ENCODE measurements at places on chromosomes 6 and 20.

DNA sequence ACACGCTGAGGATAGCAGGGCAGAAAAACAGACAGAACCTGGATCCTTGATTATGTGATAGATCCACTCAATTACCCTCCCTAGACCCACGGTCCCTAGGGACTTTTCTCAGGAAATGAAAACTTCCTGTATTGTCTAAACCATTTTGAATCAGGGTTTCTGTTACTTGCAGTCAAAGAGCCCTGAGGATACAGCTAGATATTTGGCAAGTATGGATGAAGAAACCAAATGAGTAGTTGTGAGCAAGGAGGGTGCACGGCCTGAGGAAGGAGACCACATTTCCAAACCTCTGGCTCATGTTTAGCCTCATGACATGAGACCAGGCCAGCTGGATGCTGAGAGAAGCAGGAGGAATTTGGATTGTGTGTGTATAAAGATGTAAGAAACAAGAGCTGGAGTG lies 91.6 kb downstream of the MRPL14 start:
- no peak for DNase-seq

DNA sequence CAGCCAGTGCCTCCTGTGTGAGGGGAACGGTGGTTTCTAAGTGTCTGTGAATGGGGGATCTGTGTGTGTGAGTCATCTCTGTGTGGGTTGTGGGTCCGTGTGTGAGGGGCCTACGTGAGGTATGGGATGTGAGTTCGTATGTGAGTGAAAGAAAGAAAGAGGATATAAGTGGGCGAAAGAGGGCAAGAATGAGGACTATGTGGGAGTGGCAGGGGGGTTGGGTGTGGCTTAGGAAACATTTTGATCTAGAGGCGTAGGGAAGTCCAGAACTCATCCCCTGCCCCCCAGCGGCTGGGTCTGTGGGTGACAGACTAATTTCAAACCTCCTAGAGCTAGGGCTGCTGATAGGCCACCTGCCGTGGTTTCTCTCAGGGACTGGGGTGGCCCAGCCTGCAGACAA lies 35.5 kb downstream of the DHX35 start:
- no peak for DNase-seq

DNA sequence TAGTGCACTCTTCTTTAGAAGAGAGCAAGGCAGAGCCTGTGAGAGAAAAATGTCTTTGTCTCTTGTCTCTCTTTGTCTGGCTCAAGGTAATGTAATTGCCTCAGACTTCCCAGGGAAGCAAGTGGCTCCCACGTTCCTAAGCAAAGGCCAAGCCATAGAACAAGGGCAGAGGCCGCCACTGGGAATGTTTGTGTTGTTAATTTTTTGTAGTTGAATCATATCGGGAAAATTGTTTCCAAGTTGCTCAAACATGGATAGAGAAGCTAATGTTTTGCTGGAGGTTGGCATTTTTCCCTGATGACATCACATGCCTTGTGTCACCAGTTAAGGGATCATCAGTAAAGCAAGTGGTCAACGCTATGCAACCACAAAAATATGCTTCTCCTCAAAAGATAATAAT lies 211.5 kb upstream of the FOXA2 start:
- peak; percentile 85 for DNase-seq

DNA sequence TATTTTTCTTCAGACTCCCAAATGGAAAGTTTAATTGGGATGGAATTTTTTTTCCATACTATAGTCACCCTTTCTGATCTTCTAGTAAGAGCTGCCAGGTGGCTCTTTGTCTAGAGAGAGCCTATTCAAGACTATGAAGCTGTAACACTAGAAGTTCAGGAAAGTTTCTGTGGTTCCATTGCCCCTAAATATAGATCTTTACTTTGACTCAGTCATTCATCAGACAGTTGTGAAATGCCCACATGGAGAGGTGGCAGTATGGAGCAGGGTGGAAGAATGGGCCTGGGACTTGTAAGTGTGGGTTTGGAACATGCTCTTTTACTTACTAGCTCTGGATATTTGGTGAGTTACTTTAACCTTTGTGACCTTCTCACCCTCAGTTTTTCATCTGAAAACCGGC lies 87.8 kb downstream of the CTNNBL1 start:
- no peak for DNase-seq

DNA sequence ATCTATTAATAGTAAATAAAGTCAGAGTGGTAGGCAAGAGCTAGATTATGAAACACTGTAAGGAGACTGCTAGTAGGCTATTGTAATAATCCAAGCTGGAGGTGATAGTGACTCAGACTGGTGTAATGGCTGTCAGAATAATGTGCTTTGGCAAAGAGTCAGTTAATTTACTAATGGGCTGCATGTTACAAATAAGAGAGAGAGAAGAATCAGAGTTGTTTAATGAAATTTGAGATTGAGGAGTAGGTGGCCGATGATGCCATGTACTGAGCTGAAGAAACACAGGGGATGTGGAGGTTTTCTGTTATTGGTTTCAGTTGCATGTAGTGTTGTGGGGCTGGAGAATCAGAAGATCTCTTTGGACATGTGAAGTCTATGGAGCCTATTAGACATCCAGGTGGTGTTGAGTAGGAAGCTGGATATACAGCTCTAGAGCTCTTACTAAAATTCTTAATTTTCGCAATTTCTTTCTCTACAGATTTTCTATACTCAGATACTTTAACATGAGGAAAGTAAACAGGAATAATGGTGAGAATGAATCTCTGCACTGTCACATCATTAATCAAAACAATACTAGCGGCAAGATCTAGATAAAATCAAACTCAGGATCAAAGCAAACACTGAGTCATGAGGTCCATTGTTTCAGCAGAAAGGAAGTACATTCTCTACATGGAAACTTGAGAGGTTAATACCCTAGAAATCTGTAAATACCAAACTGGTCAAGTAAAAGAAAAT lies 167.7 kb downstream of the SIM1 start:
- DNase-seq: peak; percentile 69

DNA sequence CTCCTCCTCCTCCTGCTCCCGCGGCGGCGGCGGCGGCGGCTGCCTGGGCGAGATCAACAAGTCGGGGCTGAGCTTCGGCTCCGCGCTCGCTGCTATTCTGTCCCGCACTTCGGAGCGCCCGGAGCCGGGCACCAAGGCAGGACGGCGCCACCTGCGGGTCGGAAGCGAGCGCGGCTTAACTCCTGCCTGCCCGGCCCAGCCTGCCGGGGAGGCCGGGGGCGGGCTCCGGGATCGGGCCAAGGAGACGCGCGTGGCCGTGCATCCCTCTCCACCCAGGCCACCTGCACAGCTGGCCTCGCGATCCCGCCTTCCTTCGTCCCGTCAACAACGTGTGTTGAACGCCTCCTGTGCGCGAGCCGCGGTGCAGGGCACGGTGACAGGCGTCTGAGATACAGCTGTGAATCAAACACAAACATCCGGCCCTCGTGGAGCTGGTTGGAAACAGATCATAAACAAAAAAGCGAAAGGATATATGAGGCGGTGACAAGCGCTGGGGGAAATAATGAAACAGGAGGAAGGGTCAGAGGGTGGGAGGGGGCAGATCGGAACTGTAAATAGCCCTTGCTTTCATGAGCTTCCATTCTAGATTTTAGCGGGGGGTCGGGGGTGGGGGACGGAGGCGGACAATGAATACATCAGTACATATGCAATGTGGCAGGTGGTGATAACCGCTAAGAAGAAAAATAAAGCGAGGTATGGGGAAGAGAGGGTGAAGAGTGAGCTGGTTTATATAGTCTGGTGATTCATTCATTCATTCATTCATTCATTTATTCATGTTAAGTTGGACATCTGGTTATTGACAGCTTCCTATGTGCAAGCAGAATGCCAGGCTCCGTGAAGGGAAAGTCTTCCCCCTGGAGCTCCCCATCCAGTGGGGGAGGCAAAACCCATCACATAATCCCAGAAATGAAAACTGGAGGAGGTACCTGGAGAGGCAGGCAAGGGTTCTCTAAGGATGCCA lies 2.0 kb upstream of the KCNB1 start:
- peak; percentile 92 for DNase-seq

Measured in RWPE1 (cell line).